ENCODE measurements at places on chromosomes 4 and X. TPM values are rescaled to one million over a fixed set of nuclear protein-coding genes. Genes with fewer than 3 reads are reported as not detected.

GRCh38 chrX:150310881-150311280, 52.2 kb upstream of the MAMLD1 start:
- no peak for DNase-seq

DNA sequence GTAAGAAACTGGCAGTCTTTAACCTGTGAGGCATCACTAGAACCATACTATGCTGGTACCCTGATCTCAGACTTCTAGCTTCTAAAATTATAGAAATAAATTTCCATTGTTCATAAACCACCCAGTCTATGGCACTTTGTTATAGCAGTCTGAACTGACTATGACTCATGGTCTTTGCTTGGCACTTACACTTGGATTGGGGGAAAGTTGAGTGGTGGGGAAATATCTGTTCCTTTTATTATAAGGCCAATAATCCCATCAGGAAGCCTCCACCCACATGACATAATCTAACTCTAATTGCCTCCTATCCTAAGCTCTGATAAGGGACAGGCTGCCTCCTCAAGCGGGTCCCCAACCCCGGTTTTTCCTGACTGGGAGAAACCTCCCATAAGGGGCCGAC, 61.4 kb upstream of the PACRGL start:
- no peak for DNase-seq

The HCCS gene
- total RNA-seq, result 40.1 TPM

The CABS1 gene
- not detected for total RNA-seq
